ENCODE measurements at places on chromosomes 3 and 15.
A peak's percentile ranks its signal among the peaks of the same experiment; 100 is the strongest.

GRCh38 chr15:53472210-53472609 is 287.3 kb downstream of the WDR72 start:
- DNase-seq: no peak

DNA sequence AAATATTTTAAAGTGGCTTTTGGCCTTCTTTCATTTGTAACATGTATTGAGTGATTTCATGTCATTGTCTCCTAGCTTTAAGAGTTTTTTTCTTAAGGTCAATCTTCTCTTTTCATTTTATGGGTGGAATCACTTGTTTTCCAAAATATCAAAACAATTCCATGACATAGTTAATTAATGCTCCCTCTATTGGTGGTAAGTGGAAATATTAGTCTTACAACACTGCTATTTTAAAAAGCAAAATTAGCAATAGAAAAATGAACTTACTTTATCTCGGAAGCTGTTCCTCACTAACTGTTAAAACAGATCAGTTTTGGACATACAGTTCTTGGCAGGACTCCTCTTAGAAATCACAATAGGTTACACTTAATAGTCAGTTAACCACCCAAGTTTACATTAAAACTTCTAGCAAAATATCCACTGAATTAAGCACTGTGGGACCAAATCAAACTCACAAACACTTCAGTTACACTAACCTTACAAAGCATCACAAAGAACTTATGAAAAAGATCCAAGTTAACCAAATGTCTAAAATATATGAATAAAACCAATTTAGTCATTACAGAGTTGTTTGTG is 42.4 kb downstream of the TIGIT start:
- DNase-seq: no peak

DNA sequence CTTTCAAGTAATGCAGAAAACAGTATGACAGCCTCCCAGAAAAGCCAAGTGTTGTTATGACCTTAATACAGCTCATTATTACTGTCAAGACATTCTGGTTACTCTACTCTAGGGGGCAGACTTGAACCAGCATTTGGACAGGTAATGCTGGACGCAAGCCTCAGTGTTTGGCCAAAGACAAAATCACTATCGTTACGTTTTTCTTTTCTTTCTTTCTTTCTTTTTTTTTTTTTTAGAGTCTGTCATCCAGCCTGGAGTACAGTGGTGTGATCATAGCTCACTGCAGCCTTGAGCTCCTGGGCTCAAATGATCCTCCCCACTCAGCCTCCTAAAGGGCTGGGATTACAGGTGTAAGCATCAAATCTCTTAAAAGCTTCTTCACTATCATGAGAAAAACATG is 29.4 kb upstream of the TMEM45A start:
- DNase-seq: peak; percentile 79

GRCh38 chr15:29382862-29383261 is 113.2 kb upstream of the NSMCE3 start:
- DNase-seq: no peak

GRCh38 chr15:58447271-58448010 is 15.7 kb downstream of the LIPC start:
- no peak for DNase-seq

DNA sequence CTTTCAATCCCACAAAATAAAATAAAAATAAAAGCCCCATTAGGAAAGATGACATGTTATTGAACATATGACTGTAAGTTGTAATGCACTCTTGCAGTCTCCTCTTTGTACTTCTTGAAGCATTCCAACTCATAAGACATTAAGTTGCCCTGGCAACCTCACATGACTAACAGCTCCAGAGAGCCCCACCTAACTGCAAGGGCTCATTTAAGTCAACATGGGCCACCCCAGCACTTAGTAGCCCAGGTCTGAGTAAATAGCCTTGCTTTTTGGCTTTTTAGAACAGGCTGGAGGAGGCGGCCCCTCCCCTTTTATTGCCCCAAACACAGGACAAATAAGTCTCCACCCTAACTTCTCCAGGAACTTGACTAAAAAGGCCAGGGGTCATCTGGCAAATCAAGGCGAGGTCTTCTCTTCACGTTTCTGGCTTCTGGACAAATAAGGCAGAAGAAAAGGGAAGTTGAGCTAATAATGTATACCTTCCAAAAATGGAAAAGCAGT is 135.1 kb downstream of the TMCO5A start:
- peak; percentile 71 for DNase-seq
